ENCODE measurements at places on chromosomes 3 and 15. TPM values are rescaled to one million over a fixed set of nuclear protein-coding genes. Genes with fewer than 3 reads are reported as not detected.

DNA sequence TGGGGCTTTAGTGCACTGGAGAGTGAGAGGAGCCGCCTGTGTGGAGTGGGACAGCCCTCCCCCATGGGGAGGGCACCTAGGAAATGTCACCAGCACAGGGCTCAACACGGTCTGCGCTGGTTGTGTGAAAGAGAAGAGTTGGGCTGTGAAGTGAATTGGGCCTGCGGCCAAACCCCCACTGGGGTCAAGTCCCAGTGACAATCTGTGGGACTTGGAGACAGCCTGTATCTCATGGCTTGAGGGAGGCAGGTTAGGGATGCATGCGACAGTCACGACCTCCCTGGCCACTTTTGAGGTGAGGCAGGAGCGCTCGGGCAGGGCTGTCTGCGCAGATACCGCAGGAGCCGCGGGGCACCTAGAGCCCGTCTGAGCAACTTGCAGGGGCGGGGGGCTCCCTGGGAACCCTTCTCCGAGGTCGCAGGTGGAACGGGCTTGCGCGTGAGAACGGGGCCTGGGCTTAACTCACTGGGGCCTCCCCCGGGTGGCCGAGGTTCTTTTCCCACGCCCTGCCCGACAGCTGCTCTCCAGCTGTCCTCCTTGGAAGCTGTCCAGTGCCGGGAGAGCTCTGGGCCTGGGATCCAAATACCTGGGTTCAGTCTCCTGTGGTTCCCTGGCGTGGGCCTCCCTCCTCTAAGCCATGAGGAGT is 77.4 kb downstream of the SNRK start:
- no peak for ATAC-seq

- no peak for ATAC-seq
Observed at GRCh38 chr15:67744331-67745072, 80.8 kb upstream of the SKOR1 start.

Gene ATP8B4
- total RNA-seq = 26.1 TPM

Gene SEMA3F
- 1.5 TPM for total RNA-seq

Gene RHOA
- total RNA-seq = 453 TPM

DNA sequence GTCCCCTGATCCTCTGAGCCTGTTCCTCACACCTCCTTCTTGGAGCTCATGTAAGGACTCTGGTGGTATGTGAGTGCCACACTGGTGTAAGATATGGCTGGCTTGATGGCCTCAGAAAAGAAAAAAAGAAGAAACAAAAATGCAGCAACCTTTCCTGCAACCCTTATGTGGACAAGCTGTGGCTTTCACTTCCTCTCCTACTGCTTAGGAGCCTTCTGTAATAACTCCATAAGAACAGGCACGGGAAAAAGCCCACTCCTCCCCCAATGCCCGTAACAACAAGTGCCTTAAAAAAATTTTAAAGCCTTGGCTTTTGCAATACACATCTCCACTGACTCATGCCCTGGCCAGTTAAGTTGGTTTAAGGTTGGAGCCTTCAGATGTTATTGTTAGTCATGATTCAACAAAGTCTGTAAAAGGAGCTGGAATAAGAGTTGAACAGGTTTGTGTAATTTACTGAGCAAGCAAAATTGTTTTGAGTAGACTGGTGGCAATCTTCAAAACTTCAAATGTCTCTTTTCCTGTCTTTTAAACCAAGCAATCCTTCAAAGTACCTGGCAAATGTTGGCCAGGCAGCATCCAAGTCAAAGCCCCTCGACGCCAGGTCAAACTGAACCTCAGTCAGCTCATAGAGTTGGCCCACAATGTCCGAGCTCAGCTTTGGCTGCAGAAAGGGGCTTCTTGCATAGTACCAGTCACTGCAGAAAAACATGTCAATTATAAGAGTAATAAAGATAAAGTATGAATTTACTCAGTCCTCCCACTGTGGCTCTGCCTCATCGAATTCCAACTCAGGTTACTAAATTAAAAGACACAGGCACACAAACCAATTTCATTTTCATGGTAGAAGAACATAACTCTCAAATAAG is 22.9 kb downstream of the FYCO1 start:
- peak; percentile 61 for ATAC-seq

GRCh38 chr3:196868297-196868661 is 559 bp downstream of the SENP5 start:
- peak; percentile 6 for ATAC-seq

DNA sequence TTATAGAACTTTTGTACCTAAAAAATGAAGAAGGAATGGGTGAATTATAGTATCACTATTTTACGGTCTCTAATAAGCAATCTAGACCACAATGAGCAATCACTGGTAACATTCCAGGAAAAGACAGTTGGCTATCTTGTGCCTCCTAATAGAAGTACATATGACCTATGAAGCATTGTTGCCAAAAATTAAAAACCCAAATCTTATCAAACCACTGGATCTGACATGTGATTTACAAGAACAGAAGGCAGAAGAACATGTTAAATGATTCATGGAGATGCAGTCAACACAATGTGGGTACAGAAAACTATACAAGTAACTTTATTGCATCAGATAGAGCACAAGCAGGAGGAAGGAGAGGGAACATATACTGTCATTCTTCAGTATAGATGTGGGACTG is 14.5 kb upstream of the HYKK start:
- no peak for ATAC-seq

Gene ITGB5
- total RNA-seq = 1.1 TPM

Gene TMCO5A
- not detected for total RNA-seq

GRCh38 chr3:13559764-13560525 is 11.0 kb downstream of the FBLN2 start:
- no peak for ATAC-seq

DNA sequence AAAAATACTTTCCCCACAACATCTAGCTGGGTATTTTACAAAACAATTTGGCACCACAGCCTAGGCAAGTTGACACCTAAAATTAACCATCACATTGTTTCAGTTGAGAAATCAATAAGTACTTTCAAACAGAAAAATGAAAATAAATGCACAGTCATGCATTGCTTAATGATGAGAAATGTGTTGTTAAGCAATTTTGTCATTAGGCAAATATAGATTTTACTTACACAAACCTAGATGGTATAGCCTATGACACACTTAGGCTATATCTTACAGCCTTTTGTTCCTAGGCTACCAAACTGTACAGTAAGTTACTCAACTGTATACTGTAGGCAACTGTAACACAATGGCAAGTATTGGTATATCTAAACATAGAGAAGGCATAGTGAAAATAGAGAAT is 608.6 kb upstream of the BCHE start:
- no peak for ATAC-seq

- no peak for ATAC-seq
Observed at GRCh38 chr15:31473385-31474058, 146.9 kb downstream of the KLF13 start.

DNA sequence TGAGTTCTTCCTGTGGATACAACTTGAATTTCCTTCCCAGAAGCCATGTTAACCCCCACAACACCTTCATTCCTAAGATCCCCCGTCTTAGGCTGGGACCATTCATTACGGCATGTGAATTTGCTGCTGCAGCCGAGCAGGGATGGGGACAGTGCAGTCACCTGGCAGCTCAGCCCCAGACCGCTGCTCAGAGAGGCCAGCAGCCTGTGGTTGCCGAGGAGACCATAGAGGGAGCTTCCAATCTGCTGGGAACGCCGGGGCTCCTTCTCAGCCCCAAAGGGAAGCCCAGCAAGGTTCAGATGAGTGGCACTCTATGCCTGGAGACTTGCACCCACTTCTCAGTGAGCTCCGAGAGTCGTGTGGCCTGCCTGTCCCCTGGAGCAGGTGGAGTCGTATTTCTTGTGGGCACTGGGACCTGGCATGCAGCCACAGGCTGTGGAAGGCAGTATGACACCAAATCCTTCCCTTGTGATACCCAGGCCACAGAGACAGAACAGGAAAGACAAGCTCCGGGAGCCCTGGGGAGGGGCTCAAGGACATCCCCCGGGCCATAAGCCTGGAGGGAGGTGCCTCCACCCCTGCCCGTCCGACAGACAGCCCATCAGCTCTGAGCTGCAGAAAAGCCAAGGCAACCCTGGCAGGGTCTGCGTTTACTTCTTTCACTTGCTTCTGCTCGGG is 167.3 kb downstream of the FAM43A start:
- ATAC-seq = no peak

DNA sequence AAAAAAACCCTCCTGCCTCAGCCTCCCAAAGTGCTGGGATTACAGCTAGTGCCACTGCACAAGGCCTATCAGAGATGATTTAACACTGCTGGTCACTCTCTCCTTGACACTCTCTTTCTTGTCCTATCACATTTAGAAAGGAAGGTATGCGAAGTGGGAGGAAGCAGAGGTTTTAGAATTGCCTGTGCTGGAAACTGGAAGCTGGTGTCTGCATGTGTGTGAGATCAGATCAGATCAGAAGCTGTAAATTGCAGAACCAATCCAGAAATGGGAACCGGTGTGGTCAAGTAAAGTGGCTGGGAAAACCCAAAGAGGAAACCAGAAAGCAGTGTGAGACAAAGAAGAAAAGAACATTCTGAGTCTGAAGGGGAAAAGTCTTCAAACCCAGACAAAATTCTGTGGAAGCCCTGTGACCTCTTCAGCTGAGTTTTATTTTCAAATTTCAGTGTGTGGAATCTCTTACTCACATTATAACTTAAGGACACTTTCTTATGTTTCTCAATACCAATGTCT is 2.8 kb downstream of the EFHB start:
- ATAC-seq = peak; percentile 87

- no peak for ATAC-seq
Observed at GRCh38 chr15:76337059-76337695, 604 bp downstream of the ISL2 start.

GRCh38 chr3:62803276-62803675 is 71.9 kb downstream of the CADPS start:
- ATAC-seq = no peak

Gene SLC15A2
- 7.5 TPM for total RNA-seq

DNA sequence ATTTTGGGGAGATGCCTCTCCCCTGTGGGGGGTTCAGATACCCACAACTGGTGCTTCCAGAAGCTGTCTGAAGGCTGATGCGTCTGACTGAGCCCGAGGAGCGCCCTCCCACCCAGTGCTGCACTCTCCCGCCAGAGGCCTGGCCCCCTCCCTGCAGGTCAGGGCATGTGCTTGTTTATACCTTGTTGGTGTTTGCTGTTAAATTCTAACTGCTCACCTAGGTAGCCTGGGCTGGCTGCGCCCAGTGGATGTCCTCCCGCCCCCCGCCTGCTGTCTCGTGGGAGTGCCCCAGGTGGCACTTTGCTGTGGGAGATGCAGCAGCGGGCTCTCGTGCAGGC is 12.9 kb downstream of the KLF13 start:
- ATAC-seq = no peak

DNA sequence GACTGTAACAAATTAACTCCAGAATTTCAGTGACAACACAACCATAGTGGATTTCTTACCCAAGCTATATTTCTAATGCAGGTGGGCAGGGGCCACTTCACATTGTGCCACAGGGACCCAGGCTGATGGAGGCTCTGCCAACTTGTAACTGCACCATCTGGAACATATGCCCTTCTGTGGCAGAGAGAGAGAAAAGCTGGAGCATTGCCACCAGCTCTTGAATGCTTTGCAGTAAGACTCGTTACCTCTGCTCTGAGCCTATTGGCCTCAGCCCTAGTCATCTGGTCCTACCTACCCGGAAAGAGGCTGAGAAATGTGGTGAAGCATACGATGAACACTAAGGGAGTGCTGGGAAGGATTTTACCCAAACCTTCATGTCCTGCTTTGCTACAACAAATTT is 587.1 kb downstream of the ZNF385D start:
- no peak for ATAC-seq

DNA sequence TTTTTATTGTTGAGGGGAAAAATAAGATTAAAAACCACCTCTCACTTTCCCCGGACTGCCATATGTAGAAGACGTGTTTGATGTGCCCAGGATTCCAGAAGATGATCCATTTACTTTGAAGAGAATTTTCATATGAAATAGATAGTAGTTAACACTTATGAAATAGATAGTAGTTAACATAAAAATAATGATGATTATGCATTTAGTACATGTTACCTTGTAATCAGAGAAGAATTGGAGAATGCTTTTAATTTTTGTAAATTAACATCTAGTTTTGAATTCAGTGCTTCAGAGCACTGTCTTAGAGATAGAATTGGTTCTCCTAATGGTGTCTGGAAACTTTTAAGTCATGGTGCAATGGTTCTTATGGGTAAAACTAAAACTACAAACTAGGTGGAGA is 46.1 kb upstream of the CRTC3 start:
- ATAC-seq = no peak

- ATAC-seq = no peak
Observed at GRCh38 chr15:33872416-33873106, 95.7 kb upstream of the CHRM5 start.

GRCh38 chr3:126275620-126275904 is 81.6 kb downstream of the KLF15 start:
- no peak for ATAC-seq

GRCh38 chr3:159751146-159751545 is 237.5 kb upstream of the IL12A start:
- no peak for ATAC-seq

Gene KLHDC8B
- 3.7 TPM for total RNA-seq

- no peak for ATAC-seq
Observed at GRCh38 chr3:164507886-164508285, 570.4 kb downstream of the SI start.

DNA sequence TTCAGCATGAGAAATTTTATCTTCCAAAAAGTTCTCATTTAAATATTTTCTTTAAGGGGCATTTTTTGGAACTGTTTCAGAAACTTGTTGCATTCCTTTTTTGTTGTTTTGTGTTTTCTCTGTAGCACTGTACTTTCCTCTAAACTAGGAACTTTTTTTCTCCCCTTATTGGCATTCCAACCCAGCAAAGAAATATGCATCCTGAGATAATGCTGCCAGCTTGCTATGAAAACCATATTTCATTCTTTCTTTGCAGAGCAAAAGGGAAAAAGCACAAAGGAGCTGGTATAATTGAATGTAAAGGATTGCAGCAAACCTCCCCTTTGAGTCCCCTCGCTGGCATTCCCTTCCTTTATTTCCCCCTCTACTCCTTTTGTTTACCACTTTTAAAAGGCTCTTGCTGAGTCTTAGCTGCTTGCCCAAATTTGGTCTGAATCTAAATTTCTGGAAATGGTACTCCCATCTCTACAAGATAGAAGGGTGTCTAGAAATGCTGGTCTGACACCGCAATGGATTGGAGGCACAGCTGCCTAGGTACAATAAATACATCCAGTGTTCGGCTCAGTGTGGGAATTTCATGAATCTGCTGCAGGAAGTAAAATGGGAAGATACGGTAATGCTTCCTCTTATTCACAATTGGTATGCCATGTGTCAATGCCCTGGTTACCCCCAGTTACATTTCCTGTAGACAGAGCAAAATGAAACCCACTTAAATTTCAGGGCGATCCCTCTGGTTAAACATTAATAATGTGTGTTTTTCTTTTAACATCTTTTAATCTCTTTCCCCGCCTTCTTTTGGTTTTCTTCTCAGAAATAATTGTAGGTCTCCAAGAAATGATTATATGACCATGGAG is 156.6 kb downstream of the MEIS2 start:
- ATAC-seq = no peak

Gene ACSBG1
- not detected for total RNA-seq

GRCh38 chr3:17387108-17387507 is 355.3 kb downstream of the TBC1D5 start:
- ATAC-seq = no peak

Gene EFCC1
- total RNA-seq = not detected
